IMR-90 (cell line): ENCODE measurements at places on chromosomes 2 and 18. TPM values are rescaled to one million over a fixed set of nuclear protein-coding genes. Genes with fewer than 3 reads are reported as not detected.

REG3G gene
- not detected in 2 replicates for total RNA-seq

IL1RL2 gene
- total RNA-seq, result 0.28 and 0.36 TPM in 2 replicates

FAM228A gene
- not detected in 2 replicates for total RNA-seq

MRO gene
- total RNA-seq, result not detected in 2 replicates

CPLX4 gene
- not detected in 2 replicates for total RNA-seq

ARHGAP28 gene
- total RNA-seq, result 2.8 and 3.8 TPM in 2 replicates

MROH2A gene
- total RNA-seq, result not detected in 2 replicates

CD8B2 gene
- total RNA-seq, result not detected in 2 replicates

TBR1 gene
- not detected in 2 replicates for total RNA-seq

PLEK gene
- total RNA-seq, result under 0.01 TPM in 1 of 2 replicates, not detected in the other

RAPGEF4 gene
- total RNA-seq, result 3.2 and 3.6 TPM in 2 replicates

DHRS9 gene
- total RNA-seq, result not detected in 2 replicates

TMEFF2 gene
- 1.3 and 1.4 TPM in 2 replicates for total RNA-seq

RAB17 gene
- not detected in 2 replicates for total RNA-seq

FBXO41 gene
- total RNA-seq, result 0.54 and 0.83 TPM in 2 replicates

VWA3B gene
- total RNA-seq, result not detected in 2 replicates

- H3K27me3 ChIP-seq, result no peaks in the 10 kb centered on the region
- H3K4me1 ChIP-seq, result no peaks in the 10 kb centered on the region
- H3K27ac ChIP-seq, result no peak overlapping the region
- DNase-seq, result no peak
- H3K4me3 ChIP-seq, result no peak overlapping the region
- H3K36me3 ChIP-seq, result no peaks in the 10 kb centered on the region
Observed at GRCh38 chr2:154291511-154291910, 407.0 kb upstream of the KCNJ3 start.

DNA sequence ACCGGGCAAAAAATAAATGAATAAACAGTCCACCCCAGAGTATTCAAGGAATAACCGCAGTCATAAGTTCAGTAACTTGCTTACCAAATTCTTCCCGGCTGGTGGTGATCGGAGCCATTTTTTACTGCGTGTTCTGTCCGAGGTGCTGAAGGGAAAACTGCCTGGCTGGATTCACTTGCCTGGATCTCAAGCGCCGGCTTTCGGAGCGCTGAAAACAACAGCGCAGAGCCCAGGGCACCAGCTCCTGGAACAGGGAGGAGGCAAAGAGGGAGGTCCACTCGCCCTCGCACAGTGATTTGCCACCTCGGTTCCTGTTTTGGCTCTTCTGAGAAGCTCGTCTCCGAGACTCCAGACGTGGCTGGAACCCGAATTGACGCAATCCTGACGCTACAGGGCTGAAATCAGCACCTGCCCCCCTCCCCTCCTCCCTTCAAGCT lies at the start of gene SYT4:
Gene SYT4, minus strand, starts transcription at position 327 of the 437 bp plus-strand sequence. Its CDS starts 209 bp downstream, at position 118.
- DNase-seq, result peak; percentile 7
- H3K27ac ChIP-seq, result no peak within 1 kb of the TSS
- no peak within 1 kb of the TSS for H3K4me3 ChIP-seq
- no peaks in the 10 kb centered on the region for H3K36me3 ChIP-seq
- H3K27me3 ChIP-seq, result no peaks in the 10 kb centered on the region

GRCh38 chr2:204175552-204176271 lies 239.1 kb downstream of the ICOS start:
- H3K27me3 ChIP-seq, result peaks cover 16% of the 10 kb centered on the region
- H3K36me3 ChIP-seq, result no peaks in the 10 kb centered on the region
- H3K4me3 ChIP-seq, result no peak overlapping the region
- no peak for DNase-seq
- H3K4me1 ChIP-seq, result no peaks in the 10 kb centered on the region

GRCh38 chr2:169343202-169343601 lies 19.1 kb downstream of the LRP2 start:
- no peaks in the 10 kb centered on the region for H3K27me3 ChIP-seq
- H3K4me1 ChIP-seq, result no peaks in the 10 kb centered on the region
- H3K4me3 ChIP-seq, result no peak overlapping the region
- H3K27ac ChIP-seq, result no peak overlapping the region
- no peaks in the 10 kb centered on the region for H3K36me3 ChIP-seq
- no peak for DNase-seq

DNA sequence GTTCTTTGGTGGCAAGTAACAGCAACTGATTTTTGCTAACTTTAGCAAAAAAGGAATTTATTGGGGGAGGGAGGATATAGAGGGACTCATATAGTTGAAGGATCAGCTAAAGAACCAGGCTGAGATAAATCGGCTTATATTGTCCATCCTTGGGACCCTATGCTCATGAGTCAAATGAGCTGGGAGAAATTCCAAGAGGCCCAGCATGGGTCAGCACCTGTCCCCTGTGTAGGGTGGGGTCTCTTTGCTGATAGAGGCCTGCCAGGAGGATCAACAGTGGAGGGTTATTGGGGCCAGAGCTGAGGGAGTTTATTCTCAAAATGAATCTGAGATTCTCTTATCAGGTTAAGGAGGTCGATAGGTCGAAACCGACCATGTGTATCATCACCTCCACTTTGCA lies 97.2 kb downstream of the VAPA start:
- H3K27ac ChIP-seq, result peak overlapping the region; percentile 34; the same call in 1 of the 2 replicates
- H3K4me3 ChIP-seq, result no peak overlapping the region
- no peak for DNase-seq
- peaks cover 16% of the 10 kb centered on the region for H3K4me1 ChIP-seq
- H3K27me3 ChIP-seq, result no peaks in the 10 kb centered on the region

DNA sequence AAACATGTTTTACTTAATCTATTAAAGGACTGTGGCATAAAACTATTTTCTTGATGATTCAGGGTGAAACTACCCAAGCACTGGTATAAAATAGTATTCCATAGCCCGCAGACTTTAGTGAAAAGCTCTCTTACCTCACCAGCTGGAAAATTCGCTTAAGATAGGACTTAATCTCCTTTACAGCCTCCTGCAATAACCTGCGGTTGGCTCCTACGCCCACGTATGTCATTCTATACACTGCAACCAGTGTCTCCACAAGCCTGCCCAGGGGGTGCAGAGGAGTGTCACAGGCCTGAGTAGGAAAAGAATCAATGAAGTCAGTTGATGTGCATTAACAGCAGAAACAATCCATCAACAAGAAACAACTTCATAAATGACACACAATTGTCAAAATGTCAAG lies 11.3 kb upstream of the MPP4 start:
- H3K36me3 ChIP-seq, result peaks cover 24% of the 10 kb centered on the region
- no peak overlapping the region for H3K4me3 ChIP-seq
- no peak for DNase-seq
- no peaks in the 10 kb centered on the region for H3K27me3 ChIP-seq
- H3K4me1 ChIP-seq, result no peaks in the 10 kb centered on the region

- no peaks in the 10 kb centered on the region for H3K36me3 ChIP-seq
- H3K4me3 ChIP-seq, result no peak overlapping the region
- H3K4me1 ChIP-seq, result no peaks in the 10 kb centered on the region
- DNase-seq, result peak; percentile 42
- H3K27me3 ChIP-seq, result no peaks in the 10 kb centered on the region
Observed at GRCh38 chr2:106977717-106978116, 91.8 kb upstream of the ST6GAL2 start.

- no peak overlapping the region for H3K27ac ChIP-seq
- no peaks in the 10 kb centered on the region for H3K27me3 ChIP-seq
- DNase-seq, result peak; percentile 26
- peaks cover 26% of the 10 kb centered on the region for H3K36me3 ChIP-seq
- no peak overlapping the region for H3K4me3 ChIP-seq
Observed at GRCh38 chr2:86176597-86176996, 18.7 kb downstream of the IMMT start.

- H3K27me3 ChIP-seq, result no peaks in the 10 kb centered on the region
- DNase-seq, result no peak
- no peak overlapping the region for H3K27ac ChIP-seq
- peaks cover 8% of the 10 kb centered on the region for H3K4me1 ChIP-seq
Observed at GRCh38 chr2:197307933-197308521, 2.6 kb downstream of the ANKRD44 start.

- peaks cover 18% of the 10 kb centered on the region for H3K36me3 ChIP-seq
- no peak overlapping the region for H3K4me3 ChIP-seq
- no peak overlapping the region for H3K27ac ChIP-seq
- DNase-seq, result no peak
Observed at GRCh38 chr18:48615566-48616401, 77.0 kb downstream of the CTIF start.

DNA sequence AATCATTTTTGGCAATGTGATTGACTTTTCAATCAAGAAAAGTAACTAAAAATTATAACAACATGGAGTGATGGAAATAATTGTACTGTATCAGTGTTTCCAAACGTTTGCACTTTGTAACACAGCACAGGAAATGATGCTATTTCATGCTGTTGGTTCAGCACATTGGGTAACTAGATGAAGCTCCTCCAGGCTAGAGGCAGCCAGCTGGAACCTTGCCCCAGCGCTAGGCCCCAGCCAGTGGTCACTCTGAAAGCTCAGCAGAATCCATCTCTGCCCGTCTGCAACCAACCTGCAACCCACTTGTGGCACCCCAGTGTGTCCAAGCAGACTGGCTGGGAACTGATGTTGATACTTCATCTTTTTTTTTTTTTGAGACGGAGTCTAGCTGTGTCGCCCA lies 15.3 kb downstream of the UNC50 start:
- no peaks in the 10 kb centered on the region for H3K36me3 ChIP-seq
- H3K4me1 ChIP-seq, result no peaks in the 10 kb centered on the region
- H3K4me3 ChIP-seq, result no peak overlapping the region

DNA sequence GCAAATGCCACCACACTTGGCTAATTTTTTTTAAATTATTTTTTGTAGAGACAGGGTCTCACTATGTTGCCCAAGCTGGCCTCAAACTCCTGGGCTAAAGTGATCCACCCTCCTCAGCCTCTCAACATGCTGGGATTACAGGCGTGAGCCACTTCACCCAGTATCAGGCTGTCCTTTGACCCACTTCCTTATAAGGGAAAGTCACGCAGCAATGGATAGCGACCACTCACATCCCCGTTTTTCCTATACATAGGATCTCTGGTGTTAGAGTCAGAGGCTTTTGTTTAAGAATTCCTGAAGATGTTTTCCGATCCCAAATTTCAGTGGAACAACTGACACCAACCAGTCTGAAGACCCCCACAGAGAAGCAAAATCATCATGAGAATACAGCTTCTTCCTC lies 41.4 kb upstream of the RFX8 start:
- no peaks in the 10 kb centered on the region for H3K36me3 ChIP-seq
- H3K27me3 ChIP-seq, result no peaks in the 10 kb centered on the region
- no peak overlapping the region for H3K4me3 ChIP-seq
- H3K4me1 ChIP-seq, result peaks cover 24% of the 10 kb centered on the region
- DNase-seq, result no peak
- no peak overlapping the region; the same call in 1 of the 2 replicates for H3K27ac ChIP-seq

GRCh38 chr2:9474361-9475057 lies at the start of gene IAH1:
IAH1 (plus strand) TSS chr2:9474551; CDS start chr2:9474567, 16 bp downstream.
- H3K27me3 ChIP-seq, result no peaks in the 10 kb centered on the region
- H3K27ac ChIP-seq, result peak within 1 kb of the TSS; percentile 97
- H3K36me3 ChIP-seq, result peaks cover 20% of the 10 kb centered on the region
- DNase-seq, result no peak

- H3K27ac ChIP-seq, result no peak overlapping the region
- H3K27me3 ChIP-seq, result no peaks in the 10 kb centered on the region
- H3K4me3 ChIP-seq, result no peak overlapping the region
- H3K36me3 ChIP-seq, result no peaks in the 10 kb centered on the region
Observed at GRCh38 chr2:166088634-166089033, 39.2 kb downstream of the SCN1A start.

GRCh38 chr2:207182911-207183310 lies 17.2 kb upstream of the KLF7 start:
- H3K27ac ChIP-seq, result 0 out of 2 replicates have a peak overlapping the region, but pooled peaks have one; percentile 7
- peak; percentile 47 for DNase-seq
- no peaks in the 10 kb centered on the region for H3K36me3 ChIP-seq
- no peaks in the 10 kb centered on the region for H3K27me3 ChIP-seq
- H3K4me1 ChIP-seq, result peaks cover 17% of the 10 kb centered on the region

DNA sequence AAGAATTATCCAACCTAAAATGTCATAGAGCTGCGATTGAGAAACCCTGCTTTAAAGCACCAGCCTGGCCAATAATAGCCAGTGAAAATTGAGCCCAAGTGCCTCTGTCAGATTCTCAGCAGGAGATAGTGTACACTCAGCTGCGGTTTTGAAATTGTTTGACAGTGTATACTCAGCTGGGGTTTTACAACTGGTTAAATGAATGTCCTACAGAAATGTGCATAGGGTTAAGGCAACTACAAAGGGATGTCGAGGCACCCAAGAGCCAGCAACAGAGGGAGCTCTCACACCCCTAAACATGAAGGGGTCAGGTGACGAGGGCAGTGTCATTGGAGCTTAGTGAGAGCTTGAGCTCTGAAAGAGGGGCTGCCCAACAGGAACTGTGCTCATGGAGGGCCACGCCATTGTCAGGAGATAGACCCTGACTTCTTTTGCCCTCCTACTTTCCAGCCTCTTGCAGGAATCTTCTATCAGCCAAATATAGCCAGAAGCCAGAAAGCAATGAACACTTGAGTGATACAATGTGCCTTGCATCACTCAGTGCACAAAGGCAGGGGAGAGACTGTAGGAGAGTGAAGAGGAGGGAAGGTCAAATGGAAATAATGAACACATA lies 15.1 kb downstream of the ACTG2 start:
- H3K4me1 ChIP-seq, result no peaks in the 10 kb centered on the region; the same call in 1 of the 2 replicates
- H3K27me3 ChIP-seq, result no peaks in the 10 kb centered on the region
- no peak overlapping the region for H3K27ac ChIP-seq
- peak; percentile 62 for DNase-seq

GRCh38 chr2:4219101-4219500 lies 515.7 kb downstream of the DCDC2C start:
- no peak for DNase-seq
- no peaks in the 10 kb centered on the region for H3K27me3 ChIP-seq
- no peak overlapping the region for H3K4me3 ChIP-seq
- H3K27ac ChIP-seq, result no peak overlapping the region

DNA sequence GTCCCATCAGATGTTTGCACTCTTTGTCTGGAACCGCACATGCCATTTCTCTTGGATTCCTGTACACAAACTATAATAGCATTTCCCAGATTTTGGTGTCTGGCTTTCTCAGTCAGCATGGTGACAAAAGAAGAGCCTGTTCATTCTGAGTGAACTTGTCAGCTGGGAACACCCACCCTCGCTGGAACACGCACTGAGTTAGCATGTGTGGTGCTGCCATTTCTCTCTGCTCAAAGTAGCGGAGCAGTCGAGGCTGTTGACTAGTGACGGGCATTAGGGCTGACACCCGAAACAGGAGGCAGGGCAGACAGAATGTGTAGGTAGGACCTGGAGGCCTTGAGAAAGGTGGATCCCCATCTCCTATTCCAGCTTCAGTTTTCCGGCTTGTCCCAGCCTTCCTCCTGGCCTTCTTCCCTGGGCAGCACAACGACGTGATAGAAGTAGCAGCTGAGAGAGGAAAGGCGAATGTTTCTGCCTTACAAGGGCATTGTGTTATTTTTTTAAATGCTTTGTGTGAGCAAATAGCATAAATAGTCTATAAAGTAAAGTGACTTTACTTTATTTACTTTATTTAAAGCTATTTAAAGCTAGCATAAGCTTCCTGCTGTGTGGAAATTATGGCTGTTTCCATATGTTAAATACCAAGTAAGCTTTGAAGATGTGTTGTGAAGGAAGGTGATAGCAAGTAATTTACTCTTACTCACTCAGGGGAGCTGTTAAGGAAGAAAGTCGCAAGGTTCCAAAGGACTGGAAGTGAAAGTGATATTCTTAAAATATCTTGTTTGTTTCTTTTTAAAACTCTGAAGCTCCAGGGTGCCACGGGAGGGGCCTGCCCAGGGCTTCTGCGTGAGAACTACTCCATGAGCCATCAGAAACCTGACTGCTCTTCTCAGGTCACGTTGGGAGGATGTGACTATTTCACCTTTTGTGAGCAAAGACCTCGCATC lies 272.6 kb downstream of the NEDD4L start:
- DNase-seq, result no peak
- peaks cover 13% of the 10 kb centered on the region; the same call in 1 of the 2 replicates for H3K4me1 ChIP-seq
- no peaks in the 10 kb centered on the region for H3K36me3 ChIP-seq
- H3K27me3 ChIP-seq, result no peaks in the 10 kb centered on the region
- peak overlapping the region; percentile 14; the same call in 1 of the 2 replicates for H3K27ac ChIP-seq

- no peak overlapping the region for H3K27ac ChIP-seq
- H3K27me3 ChIP-seq, result peaks cover 30% of the 10 kb centered on the region
- H3K4me3 ChIP-seq, result no peak overlapping the region
- DNase-seq, result no peak
Observed at GRCh38 chr18:37486848-37487247, 78.8 kb downstream of the CELF4 start.
